ENCODE measurements at places on chromosomes 12 and 14. TPM values are rescaled to one million over a fixed set of nuclear protein-coding genes. Genes with fewer than 3 reads are reported as not detected.

Gene RTN1
- not detected for total RNA-seq

Gene CLEC4D
- total RNA-seq = not detected

Gene ATG2B
- 29.1 TPM for total RNA-seq

Gene C12orf75
- 79.7 TPM for total RNA-seq

Gene KRT83
- total RNA-seq = not detected

Gene COX8C
- not detected for total RNA-seq

Gene CAPZA3
- total RNA-seq = not detected

Gene ANHX
- not detected for total RNA-seq

Gene HSPB8
- total RNA-seq = 26.8 TPM

Gene SPRYD4
- total RNA-seq = 1.7 TPM

Gene RTL1
- not detected for total RNA-seq

Gene LMNTD1
- 0.44 TPM for total RNA-seq

Gene TTC6
- total RNA-seq = under 0.01 TPM

Gene ZNF268
- 44.5 TPM for total RNA-seq

Gene CMKLR1
- 0.33 TPM for total RNA-seq

Gene NEUROD4
- not detected for total RNA-seq

Gene SPIC
- total RNA-seq = not detected

Gene TAS2R31
- 5.1 TPM for total RNA-seq

Gene SYNJ2BP
- total RNA-seq = 18.0 TPM

Gene RASSF9
- 0.87 TPM for total RNA-seq

Gene KRT75
- not detected for total RNA-seq

Gene CPNE6
- total RNA-seq = not detected

Gene TOMM20L
- total RNA-seq = not detected

Gene ASIC1
- total RNA-seq = 1.5 TPM

Gene LAG3
- 0.15 TPM for total RNA-seq

Gene KRT2
- total RNA-seq = not detected

Gene TC2N
- total RNA-seq = 0.29 TPM

Gene ATG14
- 19.4 TPM for total RNA-seq

Gene PLEKHG7
- total RNA-seq = not detected

Gene FAM186B
- 0.99 TPM for total RNA-seq

Gene DEGS2
- under 0.01 TPM for total RNA-seq

Gene OR4E2
- total RNA-seq = not detected

Gene HCAR3
- not detected for total RNA-seq

Gene CMA1
- not detected for total RNA-seq
